WERI-Rb-1 (cell line): ENCODE measurements at places on chromosomes 4 and X.
A peak's percentile ranks its signal among the peaks of the same experiment; 100 is the strongest.

DNA sequence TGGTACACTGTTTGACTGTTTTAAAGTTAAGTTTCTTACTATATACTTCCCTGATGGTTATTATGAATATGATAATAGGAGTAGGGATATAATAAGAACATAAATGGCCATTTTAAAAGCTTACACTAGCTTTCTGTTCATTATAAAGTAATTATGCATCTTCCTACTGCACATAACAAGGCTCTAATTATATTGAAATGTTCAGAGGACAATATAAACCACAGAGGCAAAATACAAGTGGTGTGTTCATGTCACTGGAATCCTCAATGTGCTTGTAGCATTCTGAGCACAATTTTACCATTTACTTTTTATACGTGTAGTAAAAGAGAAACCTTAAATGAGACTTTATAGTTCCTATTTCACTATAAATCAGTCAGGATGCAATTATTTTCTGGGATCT is 268.3 kb downstream of the TMA16 start:
- DNase-seq: no peak

GRCh38 chr4:163649557-163650091 is 155.1 kb downstream of the TMA16 start:
- no peak for DNase-seq

DNA sequence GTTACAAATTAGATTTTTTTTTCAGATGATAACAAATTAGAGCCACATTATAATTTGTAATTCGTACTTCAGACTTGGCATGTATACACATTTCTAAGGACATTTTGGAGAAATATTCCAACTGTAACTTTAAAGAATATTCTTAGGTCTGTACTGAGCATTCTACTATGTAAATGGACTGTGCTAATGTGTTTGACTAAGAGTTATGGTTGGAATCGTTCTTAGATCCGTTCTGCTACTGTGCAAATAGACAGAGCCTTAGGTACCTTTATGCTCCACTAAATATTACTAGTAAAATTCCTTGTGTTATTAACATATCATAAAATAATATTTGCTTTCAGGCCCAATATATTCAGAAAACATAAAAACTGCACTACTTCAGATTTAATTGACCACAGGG is 1180.0 kb upstream of the TENM3 start:
- DNase-seq: no peak

GRCh38 chr4:144300616-144301015 is 160.1 kb upstream of the GYPA start:
- DNase-seq: no peak

- DNase-seq: peak; percentile 67
Observed at GRCh38 chr4:16794816-16795445, 103.5 kb downstream of the LDB2 start.

- DNase-seq: peak; percentile 50
Observed at GRCh38 chrX:12975991-12976558, 1.2 kb downstream of the TMSB4X start.

GRCh38 chr4:111040904-111041303 is 418.0 kb upstream of the PITX2 start:
- DNase-seq: no peak

DNA sequence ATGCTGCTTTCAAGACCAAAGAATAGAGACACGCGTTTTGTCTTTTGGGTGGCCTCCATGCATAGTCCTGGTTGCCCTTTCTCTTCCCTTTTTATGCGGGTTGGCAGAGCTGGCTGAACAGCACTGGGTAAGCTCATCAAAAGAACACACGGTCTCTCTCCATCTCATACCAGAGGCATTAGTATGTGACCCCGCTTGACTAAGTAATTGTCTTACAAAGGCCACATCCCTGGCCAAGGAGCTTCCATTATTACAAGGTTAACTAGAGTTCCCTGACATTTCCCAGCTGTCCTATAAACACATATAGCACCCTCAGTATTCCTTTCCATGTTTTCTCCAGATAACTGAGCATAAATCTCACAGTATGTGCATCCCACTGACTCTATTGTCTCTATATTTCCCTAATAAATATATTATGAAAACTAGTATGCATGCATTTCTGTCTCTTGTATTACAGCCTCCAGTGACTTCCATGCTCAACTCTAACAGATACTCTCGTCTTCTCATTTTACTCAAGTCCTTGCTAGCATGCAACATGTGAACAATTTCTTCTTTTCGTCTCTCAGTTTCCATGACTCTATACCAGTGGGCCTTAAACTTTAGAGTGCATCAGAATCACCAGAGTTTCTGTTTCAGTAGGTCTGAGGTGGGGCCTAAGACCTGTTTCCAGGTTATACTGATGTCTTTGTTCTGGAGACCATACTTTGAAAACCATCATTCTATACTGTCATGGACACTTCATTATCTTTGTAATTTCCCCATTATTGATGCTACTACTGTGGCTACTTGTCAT is 247.7 kb upstream of the ARSJ start:
- DNase-seq: no peak

GRCh38 chrX:30489323-30489722 is 88.2 kb downstream of the TASL start:
- peak; percentile 15 for DNase-seq

DNA sequence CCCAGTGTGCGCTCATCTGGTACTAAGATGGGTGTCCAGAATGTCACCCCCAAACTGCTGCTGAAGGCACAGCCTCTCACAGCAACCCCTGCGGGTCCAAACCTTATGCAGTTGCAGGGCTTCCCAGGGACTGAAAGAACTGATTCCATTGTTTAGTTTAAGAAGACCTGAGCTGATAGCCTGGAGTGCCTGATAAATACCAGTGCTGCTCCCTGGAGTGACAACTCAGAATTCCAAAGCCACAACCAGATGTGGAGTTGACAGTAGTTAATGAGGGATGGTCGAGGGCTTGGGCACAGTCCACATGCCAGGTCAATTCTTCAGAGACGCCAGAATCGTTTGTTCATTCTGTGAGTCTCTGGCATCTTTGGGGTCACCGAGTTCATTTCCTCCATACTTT is 71.2 kb downstream of the LNX1 start:
- DNase-seq: no peak

DNA sequence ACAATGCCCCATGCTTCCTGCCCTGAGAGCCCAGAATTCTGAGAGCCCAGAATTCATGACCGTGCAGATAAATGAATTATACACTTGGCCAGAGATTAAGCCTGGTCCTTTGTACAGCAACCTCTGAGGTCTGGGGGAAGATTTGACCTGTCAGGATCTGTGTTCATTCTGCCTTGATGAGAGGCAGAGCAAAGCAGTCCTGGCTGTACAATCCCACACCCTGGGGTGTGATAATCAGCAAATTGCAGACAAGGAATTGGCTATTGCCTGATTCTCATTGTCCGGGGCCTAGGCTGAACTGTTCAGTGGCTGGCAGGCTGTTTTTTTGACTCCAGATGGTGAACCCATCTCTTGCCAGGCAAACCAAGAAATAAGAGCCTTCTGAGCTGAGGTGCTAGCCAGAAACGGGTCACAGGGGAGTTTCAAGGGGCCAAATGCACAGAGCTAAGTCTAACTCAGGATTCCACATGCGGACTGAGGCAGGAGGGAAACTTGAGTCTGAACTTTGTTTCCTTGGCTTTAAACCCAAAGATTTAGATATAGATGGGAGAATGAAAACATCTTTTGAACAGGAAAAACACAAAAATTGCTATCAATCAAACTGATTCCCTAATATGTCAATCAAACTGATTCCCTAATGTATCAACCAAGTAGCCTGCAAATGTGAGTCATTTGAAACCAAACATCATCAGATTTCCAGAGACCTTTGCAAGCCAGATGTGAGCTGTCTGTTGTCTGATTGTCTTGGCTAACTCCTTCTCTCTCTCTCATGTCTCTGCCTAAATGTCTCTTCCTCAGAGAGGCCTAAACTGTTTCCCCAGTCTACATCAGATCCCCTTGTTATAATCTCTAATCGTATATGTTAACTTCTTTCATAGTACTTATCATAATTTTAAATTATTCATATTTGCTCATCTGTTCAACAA is 159.3 kb downstream of the ATG4A start:
- DNase-seq: no peak

DNA sequence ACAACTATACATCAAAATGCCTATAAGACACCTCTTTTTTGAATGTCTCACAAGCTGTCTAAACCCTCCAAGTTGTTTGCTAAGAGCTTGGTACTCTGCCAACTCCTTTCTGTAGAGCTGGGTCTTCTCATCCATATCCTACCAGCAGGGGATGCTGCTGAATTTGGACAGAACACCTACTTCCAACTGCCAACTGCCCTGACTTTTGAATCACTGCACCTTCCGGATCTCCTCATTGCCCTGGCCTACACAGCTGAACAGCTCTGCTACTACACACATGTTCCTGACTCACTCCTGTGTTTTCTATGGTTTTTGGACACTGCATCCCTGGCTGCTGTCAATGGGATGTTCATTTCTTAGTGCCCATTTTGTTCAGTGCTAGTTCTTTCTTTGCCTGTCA is 18.7 kb downstream of the FAM184B start:
- no peak for DNase-seq

GRCh38 chr4:154019811-154020210 is 230.9 kb upstream of the SFRP2 start:
- no peak for DNase-seq

GRCh38 chr4:147768113-147768512 is 36.2 kb downstream of the ARHGAP10 start:
- DNase-seq: no peak

DNA sequence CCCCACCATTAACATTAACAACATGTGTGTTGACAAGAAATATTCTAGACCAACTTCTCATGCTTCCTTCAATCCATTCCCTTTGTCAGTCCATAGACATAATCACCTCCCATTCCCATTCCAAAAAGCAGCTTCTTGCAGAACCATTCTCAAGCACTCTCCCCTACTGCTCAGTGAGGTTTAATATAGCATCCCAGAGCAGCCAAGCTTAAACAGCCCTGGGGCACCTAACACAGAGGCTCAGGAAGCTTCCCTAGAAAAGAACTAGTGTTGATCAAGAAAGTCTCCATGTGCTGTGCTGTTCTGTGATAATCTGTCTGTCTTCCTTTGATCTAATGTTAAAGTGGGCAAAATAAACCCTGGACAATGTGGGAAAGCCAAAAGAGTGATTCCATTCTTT is 174.2 kb upstream of the NOCT start:
- no peak for DNase-seq

- no peak for DNase-seq
Observed at GRCh38 chrX:18010253-18010652, 149.2 kb upstream of the RAI2 start.

DNA sequence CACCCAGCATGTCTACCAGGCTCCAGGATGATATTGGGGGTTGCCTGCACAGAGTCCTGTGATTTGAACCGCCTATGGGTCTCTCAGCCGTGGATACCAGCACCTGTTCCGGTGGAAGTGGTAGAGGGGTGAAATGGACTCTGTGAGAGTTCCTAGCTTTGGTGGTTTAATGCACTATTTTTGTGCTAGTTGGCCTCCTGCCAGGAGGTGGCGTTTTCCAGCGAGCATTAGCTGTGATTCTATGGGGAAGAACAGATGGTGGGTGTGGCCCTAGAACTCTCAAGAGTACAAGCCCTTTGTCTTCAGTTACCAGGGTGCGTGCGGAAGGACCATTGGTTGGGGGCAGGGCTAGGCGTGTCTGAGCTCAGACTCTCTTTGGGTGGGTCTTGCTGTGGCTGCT is 316.9 kb upstream of the AMOT start:
- DNase-seq: peak; percentile 30

GRCh38 chr4:151798678-151799416 is 38.0 kb upstream of the GATB start:
- no peak for DNase-seq

DNA sequence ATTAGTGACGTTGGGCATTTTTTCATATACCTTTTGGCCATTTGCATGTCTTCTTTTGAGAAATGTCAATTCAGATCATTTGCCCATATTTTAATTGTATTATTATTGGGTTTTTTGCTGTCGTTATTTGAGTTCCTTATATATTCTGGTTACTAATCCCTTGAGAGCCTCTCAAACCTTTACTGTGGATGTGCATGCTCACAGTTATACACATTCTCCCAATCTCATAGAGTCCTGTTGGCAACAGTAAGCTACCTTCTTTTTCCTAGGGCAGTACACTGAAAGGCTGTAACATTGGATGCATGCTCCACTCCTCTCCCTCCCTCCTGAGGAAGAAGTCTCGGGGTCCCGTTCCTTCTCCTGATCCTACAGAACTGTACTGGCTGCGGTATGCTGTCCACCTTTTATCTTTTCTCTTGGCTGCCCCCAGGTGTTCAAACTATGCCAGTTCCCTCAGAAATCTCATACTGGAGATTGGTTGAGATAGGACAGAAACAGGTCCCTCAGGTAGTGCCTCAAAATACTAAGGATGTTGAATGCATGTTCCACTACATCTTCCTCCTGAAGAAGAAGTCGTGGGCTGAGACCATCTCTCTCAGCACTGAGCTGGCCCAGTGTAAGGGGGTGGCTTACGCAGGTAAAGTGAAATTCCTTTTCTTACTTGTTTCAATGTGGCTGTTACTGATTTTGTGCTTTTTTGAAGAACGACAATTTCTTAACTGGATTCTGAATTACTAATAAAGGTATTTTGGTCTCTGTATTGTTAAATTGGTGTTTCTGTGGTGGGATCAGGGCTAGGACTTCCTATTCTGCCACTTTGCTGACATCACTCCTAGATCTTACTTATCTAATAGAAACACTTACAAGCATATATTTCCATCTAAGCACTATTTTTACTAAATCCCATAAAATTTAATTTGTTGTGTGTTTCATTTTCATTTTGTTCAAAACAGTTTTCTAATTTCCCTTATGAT is 145.4 kb upstream of the HUWE1 start:
- DNase-seq: peak; percentile 41

GRCh38 chr4:54946741-54947140 is 178.7 kb downstream of the KDR start:
- no peak for DNase-seq
